ENCODE measurements at places on chromosomes 7 and 10.
A peak's percentile ranks its signal among the peaks of the same experiment; 100 is the strongest.

DNA sequence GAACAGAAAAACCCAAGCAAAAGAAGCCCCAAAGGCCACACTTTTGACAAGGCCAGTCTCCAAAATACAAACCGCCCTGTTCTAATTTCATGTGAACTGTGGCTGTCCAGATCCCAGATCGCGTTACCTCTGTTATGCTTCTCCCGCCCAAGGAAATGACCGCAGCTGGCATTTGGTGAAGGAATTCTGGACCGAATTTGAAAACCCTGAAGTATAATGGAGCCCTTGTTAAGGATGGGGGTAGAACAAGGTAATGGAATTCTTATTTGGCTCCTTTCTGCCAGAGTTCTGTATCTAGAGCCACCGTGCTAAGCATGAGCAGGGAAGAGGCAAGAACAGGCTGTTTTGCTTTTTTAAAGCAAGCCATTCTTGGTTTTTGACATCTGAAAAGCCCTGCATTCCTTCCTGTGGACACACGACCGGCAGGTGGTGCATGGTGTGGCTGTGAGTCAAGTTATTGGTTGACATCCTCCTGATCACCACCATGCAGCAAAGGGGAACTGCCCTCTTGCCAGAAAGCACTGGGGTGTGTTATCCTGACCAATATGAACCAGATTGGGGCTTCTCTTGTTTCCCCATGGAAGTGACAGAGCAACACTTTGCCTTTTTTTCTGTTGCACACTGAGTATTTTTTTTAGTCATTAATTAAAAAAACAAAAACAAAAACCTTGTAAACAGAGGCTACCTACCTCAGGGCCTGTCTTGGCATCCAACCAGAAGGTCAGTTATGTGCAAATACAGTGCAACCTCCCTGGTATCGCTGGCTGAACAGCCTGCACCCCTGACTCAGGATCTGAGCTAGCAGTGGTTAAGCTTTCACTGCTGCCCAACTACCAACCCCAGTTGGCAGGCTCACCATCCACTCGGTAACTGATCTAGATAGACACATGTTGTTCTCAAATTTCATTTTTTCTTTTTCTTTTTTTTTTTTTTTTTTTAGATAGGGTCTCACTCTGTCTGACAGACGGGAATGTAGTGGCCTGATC is 14.2 kb downstream of the UCMA start:
- DNase-seq = no peak

GRCh38 chr7:27262121-27262520 is 19.5 kb downstream of the EVX1 start:
- no peak for DNase-seq

- DNase-seq = peak; percentile 88
Observed at GRCh38 chr10:60148266-60148840, 241.3 kb downstream of the ANK3 start.

- peak; percentile 20 for DNase-seq
Observed at GRCh38 chr7:1940402-1940786, 270.3 kb downstream of the ELFN1 start.

- no peak for DNase-seq
Observed at GRCh38 chr7:43764039-43764761, 5.7 kb downstream of the BLVRA start.

DNA sequence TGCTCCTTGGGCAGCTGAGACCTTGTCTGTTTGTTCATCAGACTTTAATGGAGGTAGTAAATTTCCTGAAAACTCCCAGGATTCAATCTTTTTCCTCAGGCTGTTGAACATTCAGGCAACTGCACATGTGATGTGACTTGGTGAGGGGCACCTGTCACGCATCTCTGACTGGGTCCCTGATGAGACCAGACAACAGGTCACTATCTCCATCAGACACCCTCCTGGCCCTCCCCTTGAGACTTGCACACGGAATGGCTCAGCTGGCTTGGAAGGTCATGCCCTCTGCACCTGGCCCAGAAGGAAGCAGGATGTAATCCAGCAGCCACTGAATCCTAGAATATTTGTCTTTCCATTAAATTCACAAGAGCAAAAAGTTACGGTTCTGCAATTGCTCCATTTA is 15.9 kb downstream of the AQP1 start:
- DNase-seq = no peak

- DNase-seq = no peak
Observed at GRCh38 chr7:42628054-42628453, 283.8 kb downstream of the C7orf25 start.

DNA sequence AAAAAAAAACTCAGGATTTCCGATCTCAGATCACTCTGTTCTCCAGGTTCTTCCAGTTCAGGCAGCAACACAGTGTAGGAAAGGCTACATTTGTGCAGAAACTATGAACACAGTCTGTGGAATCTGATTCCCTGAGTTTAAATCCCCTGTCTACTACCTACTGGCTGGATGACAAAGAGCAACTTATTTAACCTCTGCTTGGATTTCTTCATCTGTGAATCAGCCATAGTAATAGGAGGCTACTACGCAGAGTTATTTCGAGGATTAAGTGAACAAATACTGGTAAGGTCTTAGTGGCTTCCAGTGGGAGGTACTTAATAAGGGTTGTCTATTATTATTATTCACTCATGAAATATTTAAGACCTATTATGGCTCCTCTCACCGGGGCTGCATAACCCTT is 44.3 kb upstream of the PDCD4 start:
- no peak for DNase-seq

DNA sequence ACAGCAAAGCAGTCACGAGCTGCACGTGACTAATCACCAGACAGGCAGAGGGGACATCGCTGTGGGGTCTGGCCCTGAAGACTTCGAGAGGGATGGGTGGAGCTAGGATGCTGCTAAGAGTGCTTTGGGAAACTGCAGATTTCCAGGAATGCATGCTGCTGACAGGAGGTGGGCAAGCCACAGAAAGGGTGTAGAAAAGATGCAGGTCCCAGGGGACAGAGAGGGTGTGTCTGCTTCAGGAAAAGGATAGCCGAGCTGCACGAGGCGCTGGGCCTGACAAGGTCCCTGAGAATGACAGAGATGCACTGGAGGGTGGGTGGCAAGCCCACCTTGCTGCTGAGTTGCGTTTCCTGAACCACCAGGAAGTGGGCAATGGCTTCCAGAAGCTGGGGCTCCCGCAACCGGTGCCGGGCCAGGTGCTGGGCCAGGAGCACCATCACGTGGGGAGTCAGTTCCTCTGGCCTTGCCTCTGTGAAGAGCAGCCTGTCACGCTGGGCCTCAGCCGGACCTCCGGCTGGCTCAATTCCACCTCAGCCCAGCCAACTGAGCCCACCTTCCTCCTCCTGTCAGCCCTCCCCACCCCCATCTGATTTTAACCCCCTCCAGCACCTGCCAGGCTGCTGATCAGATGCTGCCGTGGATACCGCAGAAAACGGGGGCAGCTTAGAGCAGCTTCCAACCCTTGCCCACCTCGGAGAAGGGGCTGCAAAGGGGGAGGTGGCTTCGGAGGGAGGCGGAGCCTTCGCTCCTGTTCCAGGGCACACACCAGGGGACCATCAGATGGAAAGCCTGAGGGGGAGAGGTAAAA is 2.2 kb downstream of the FASTK start:
- DNase-seq = peak; percentile 86

- DNase-seq = no peak
Observed at GRCh38 chr10:68973975-68974374, 14.6 kb upstream of the KIFBP start.

DNA sequence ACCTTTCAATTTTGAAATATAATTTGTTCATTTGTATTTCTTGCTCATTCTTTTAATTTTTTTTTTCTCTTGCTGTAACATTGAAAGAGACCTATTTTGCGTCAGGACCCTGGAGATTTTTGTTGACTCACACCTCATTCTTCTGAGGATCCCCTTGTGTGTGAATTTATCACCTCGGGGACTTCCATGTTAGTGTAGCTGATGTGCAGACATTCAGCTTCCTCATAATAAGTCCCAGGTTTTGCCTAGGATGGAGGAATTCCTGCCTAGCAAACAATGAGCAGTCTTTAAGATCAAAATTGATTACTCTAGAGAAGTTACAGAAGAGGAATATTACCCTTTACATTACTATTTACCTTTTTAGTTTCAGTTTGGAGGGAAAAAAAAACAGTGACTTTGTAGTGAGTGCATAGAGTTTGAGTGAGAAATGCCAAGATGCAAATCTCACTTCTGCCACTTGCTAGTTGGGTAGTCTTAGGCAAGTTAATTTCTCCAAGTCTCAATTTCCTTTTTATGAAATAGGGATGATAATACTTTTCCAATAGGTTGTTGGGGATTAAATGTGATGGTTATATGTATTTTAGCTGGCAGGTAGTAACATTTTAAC is 14.3 kb downstream of the TES start:
- no peak for DNase-seq

DNA sequence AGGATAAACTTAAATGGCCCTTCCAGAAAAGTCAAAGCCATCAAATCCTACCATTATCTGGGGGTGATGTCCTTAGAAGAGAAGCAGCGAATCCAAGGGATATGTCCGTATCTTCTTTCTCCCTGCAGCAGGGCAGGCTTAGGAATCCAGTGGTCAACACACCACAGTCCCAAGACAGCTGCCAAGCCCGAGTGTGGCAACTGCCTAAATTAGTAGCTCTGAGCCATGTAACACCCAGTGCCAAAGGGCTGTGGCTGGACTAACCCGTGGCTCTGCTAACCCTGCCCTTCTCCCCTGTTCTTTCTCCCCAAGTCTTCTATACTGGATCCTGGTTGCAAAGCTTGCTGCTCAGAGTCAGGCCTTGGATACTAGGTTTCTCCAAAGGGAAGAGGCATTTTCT is 74.8 kb downstream of the CDK1 start:
- no peak for DNase-seq

DNA sequence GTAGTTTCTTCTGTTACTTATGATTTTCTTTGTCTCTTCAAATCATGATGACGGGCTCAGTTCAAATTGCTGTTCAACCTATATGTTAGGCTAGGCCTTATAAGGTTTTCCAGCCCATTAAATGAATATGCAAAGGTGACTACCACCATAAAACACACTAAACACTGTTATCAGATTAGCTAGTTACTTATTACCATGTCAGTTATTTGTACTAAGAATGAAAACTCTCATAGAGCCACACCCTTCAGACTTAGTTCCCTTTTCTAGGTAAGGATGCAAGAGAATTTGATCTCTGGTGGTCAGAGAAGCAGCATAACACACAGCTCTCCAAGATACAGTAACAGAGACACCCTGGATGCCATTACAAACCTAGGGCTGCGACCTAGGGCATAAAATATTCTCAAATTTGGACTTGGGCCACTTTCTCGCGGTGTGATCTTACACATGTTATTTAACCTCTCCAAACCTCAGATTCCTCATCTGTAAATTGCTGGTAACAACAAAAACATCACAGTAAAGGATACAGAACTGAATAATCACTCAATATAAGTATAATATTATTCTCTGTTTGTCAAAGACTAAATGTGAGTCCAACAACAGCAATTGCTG is 35.6 kb downstream of the ANKMY2 start:
- DNase-seq = peak; percentile 87

- DNase-seq = no peak
Observed at GRCh38 chr7:23593706-23594105, 3.5 kb upstream of the CCDC126 start.

GRCh38 chr10:24873281-24873683 is 79.1 kb downstream of the PRTFDC1 start:
- DNase-seq = peak; percentile 63

GRCh38 chr10:112446055-112446854 is 459 bp downstream of the ZDHHC6 start:
- peak; percentile 21 for DNase-seq

GRCh38 chr7:123581162-123581459 is 20.5 kb upstream of the ASB15 start:
- no peak for DNase-seq

- peak; percentile 96 for DNase-seq
Observed at GRCh38 chr10:79068562-79069324, at the start of gene ZMIZ1. Gene ZMIZ1, plus strand, starts transcription at chr10:79068966. Its CDS starts 132,667 bp downstream, at chr10:79201633.

GRCh38 chr10:10677479-10677878 is 340.2 kb upstream of the CELF2 start:
- peak; percentile 28 for DNase-seq

DNA sequence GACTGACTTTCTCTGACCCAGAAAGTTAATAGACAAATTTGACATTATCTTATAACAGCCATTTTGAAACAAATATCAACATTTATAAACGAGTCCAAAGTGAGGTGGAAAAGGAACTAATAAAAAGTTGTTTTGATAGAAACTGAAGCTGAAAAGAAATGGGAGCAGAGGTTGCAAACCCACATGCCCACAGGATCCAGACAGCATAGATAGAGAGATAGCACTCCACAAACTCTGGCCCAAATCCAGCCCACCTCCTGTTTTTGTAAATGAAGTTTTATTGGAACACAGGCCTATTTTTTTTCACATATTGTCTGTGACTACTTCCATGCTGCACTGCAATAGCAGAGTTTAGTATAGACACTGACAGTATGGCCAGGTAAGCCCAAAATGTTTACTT is 171.9 kb downstream of the PRKG1 start:
- no peak for DNase-seq

GRCh38 chr10:110686047-110686446 is 41.9 kb downstream of the RBM20 start:
- DNase-seq = no peak

- DNase-seq = no peak
Observed at GRCh38 chr10:2980116-2980515, 87.2 kb upstream of the PFKP start.

- DNase-seq = no peak
Observed at GRCh38 chr10:109953766-109954165, 30.5 kb upstream of the XPNPEP1 start.

DNA sequence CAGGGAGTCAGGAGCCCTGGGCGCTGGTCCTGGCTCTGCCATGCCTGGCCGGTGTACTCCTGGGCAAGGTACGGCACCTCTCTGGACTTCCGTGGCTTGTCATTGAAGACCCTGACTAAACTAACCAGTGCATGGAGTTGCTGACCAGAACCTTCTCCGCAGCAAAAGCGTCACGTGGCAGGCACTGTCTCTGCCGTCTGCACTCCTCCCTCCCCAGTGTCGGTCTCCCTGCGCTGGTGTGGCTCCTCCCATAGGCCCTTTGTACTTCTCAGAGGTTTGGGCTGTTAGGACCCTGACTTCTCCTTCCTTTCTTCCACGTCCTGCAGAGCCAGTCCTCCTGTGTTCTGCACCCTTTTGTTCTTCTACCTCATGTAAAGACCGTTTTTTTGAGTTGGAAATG is 100.6 kb upstream of the CREB5 start:
- no peak for DNase-seq

- DNase-seq = peak; percentile 84
Observed at GRCh38 chr10:100998991-100999741, 442 bp upstream of the LZTS2 start.

GRCh38 chr7:638256-639011 is 88.1 kb upstream of the DNAAF5 start:
- no peak for DNase-seq

GRCh38 chr7:7793249-7793648 is 74.8 kb upstream of the RPA3 start:
- no peak for DNase-seq

DNA sequence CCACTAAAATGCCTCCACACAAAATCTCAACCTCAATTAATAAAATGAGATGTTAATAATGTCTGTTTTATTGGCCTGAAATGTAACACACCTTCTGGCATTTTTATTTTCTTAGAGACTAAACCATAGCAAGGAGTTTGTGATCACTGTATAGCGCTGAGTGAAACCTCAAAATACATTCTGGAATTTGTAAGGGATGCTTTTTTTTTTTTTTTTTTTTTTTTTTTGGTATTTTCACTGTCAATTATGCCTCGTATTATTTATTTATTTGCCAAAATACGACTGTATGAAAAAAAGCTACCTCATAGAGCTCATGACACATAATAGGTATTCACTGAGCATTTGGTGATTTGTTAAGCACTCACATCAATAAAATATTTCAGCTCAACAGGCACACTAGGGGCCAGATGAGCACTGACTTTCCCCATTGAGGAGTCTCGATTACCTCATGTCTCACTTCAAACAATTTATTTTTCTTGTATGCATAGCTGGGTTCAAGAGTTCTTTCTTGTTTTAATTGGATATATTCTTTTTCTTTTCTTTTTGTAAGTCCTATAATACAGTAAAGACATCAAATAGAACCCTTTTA is 36.5 kb downstream of the SEMA3C start:
- no peak for DNase-seq

Data from large intestine (tissue), 12 donors.